ENCODE measurements at places on chromosomes 13 and 19.
A peak's percentile ranks its signal among the peaks of the same experiment; 100 is the strongest.

GRCh38 chr13:32316028-32316339 is 676 bp downstream of the BRCA2 start:
- DNase-seq = peak; percentile 87

DNA sequence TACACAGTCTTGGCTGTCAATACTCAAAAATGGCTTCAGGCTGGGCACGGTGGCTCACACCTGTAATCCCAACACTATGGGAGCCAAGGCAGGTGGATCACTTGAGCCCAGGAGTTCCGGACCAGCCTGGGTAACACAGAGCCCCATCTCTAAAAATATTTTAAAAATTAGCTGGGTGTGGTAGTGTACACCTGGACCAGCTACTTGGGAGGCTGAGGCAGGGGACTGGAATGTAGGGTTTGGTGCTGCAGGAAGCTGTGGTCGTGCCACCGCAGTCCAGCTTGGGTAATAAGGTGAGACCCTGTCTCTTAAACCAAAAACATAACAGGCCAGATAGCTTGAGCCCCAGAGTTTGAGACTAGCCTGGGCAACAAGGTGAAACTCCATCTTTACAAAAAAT is 6.7 kb upstream of the CHERP start:
- DNase-seq = no peak

GRCh38 chr19:58557221-58558065 is 968 bp downstream of the UBE2M start:
- DNase-seq = no peak

DNA sequence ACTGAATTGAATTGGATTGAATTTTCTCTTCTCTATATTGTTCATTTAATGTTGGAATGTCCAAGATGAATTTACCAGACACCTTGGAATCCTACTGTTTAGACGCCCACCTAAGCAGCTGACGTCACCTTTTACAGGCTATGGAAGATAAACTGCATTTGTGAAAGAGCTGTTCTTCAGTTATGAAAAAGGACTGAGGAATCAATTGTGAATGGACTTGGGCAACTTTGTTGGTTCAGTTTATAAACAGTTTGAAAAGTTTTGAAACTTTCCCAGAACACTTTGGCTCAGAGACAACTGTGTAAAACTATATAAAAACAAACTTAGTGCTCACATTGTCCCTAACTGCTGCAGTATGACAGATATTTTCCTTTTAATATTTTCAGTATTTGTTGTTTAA is 590.8 kb upstream of the SPRY2 start:
- no peak for DNase-seq

DNA sequence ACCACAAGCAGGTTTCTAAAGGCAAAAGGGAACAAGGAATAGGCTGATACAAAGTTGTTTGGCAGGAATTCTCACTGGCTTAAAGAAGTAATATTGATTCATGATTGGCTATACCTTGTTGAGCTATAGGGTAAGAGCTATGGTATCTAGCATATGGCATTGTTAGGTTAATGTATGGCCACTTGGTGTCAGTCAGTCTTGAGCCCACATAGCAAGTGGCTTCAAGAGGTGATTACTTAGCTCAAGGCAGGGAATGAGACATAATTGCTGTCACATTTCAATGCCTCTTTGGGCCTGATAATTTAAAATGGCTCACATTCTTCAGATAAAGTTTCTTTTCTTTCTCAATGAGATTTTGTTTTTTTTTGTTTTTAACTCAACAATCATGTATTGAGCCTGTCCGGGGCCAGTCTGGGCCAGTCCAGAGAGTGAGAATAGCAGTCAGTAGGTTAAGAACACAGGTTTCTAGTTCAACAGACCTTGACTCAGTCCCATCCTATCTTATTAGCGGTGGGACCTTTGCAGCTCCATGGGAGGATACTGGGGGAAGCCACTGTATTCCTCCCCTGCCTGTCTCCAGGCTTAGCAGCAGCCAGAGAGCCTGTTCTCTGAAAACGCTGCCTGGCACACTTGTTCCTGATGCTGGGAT is 45.8 kb upstream of the RCBTB2 start:
- DNase-seq = no peak

DNA sequence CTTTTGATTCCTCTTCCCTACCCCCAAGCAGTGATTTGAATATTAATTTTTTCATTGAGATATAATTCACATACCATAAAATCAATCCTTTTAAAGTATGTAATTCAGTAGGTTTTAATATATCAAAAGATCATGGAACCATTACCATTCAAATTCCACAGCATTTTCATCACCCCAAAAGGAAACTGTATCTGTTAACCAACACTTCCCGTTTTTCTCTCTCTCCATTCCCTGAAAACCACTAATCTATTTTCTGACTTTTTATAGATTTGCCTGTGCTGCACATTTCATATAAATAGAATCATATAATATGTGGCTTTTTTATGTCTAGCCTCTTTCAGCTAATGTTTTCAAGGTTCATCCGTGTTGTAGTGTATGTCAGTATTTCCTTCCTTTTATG is 107.1 kb downstream of the PAN3 start:
- DNase-seq = no peak

- DNase-seq = no peak
Observed at GRCh38 chr13:49638030-49638743, 9.9 kb downstream of the ARL11 start.

- DNase-seq = peak; percentile 54
Observed at GRCh38 chr19:33080761-33081681, at the start of gene GPATCH1. Gene GPATCH1, plus strand, starts transcription at chr19:33081181. Its CDS starts 13 bp downstream, at chr19:33081194.

DNA sequence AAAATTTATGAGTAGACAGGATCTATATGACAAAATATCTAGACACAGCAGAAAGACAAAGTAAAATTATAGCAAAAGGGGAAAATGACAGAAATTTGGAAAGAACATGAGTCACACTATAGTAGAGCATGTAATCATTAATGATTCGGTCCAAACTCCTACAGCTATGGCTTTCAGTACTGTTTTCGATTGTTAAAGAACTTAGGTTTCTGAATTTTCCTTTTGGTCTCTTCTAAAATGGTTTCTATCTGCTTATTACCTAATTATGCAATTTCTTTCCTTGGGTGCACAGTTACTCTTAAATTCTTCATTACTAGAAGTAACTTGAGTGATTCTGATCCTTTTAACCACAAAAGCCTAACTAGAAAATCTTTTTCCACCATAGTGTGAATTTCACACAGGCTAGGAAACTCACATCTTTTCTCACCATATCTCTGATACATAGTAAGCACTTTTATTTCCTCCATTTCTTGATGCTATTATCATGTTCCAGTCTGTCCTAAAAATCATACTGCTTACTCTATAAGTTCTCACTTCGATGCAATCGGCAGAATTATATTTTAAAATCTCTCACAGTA is 1101.4 kb downstream of the PCDH9 start:
- no peak for DNase-seq

- DNase-seq = no peak
Observed at GRCh38 chr19:14559916-14560775, 11.7 kb downstream of the NDUFB7 start.

GRCh38 chr13:31167490-31167889 is 5.8 kb upstream of the HSPH1 start:
- no peak for DNase-seq

- no peak for DNase-seq
Observed at GRCh38 chr13:114152831-114153371, 20.5 kb upstream of the RASA3 start.

- DNase-seq = no peak
Observed at GRCh38 chr19:52148256-52148655, 8.5 kb upstream of the ZNF616 start.

All from SHP77 treated with DMSO at 0.1 percent for 48 hours (cell line).